ENCODE measurements at places on chromosomes 11 and 22.

- DNase-seq = no peak
Measured at GRCh38 chr11:6260207-6260726, 629 bp downstream of the CCKBR start.

DNA sequence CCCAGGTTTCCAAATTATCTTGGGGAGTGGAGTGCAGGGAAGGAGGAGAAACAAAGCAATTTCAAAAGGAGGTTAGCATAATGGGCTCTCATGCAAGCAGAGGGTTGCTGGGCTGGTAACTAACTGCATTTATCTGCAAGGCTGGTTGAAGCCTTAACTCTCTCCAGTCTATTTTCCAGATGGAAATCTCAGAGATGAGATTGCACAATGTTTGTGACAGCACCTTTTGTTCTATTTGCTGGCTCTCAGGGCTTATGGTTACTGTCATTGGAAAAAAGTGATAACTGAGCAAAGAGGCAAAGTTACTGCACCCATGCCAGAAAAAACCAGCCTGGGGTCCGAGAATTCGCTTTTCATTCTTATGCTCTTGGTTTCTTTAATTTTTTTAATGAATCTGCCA, 33.2 kb downstream of the ABCC8 start:
- no peak for DNase-seq

GRCh38 chr11:119473226-119473625, 50.3 kb upstream of the THY1 start:
- no peak for DNase-seq

- DNase-seq = no peak
Measured at GRCh38 chr11:128523641-128524040, 63.7 kb downstream of the ETS1 start.

DNA sequence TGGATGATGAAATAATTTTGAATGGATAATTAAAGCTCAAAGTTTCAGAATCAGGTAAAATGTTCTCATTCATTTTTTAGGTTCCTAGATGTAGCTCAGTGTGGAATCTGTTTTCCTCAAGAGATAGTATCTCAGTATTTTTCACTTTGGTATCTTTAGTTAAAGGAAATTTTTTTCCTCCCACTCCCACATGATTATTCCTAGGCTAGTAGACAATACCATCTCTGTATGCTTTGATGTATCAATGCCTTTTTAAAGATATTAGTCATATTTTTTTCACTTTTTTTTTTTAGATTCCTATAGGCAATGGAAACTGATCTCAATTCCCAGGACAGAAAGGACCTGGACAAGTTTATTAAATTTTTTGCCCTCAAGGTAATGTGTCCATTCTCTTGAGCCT, 26.6 kb downstream of the ATG13 start:
- no peak for DNase-seq

DNA sequence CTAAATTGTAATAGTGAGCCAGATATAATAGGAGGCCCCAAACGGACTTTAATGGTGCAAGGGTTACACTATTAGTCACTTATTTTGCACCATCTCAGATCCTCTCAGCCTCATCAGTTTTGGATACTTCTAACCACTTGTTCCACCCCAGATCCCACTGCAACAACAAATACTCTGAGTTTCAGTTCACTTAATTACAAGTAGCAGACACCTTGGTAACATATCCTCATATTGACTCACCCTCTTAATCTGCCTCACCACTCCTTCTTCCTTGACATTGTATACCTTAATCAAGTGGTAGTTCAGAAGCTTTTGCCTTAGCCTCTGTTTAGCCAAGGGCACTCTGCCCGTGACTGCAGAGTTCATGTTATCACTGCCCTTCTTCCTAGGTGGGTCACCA, 256.1 kb upstream of the UBASH3B start:
- DNase-seq = no peak

DNA sequence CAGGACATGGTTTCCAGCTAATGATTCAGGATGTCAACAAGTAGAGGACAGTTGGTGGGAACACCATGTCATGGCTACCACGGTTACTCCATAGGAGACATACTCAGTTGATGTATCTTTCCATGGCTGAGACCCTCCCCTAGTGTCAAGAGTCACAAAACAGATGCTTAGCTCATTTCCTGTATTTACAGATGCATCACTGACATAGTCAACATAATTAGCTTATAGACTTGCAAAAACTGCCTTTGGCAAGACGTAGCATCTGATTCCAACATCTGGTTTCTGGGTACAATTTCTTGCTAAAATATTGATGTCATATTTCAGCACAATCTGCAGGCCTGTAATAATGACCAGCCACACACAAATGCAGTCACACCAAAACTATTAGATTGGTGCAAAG, 550.3 kb downstream of the FAM181B start:
- DNase-seq = no peak

- DNase-seq = no peak
Measured at GRCh38 chr11:10594407-10594806, 25.9 kb upstream of the LYVE1 start.

- no peak for DNase-seq
Measured at GRCh38 chr11:122007601-122008071, 108.4 kb downstream of the BLID start.

- DNase-seq = no peak
Measured at GRCh38 chr11:65470433-65471049, 28.3 kb upstream of the MALAT1 start.

DNA sequence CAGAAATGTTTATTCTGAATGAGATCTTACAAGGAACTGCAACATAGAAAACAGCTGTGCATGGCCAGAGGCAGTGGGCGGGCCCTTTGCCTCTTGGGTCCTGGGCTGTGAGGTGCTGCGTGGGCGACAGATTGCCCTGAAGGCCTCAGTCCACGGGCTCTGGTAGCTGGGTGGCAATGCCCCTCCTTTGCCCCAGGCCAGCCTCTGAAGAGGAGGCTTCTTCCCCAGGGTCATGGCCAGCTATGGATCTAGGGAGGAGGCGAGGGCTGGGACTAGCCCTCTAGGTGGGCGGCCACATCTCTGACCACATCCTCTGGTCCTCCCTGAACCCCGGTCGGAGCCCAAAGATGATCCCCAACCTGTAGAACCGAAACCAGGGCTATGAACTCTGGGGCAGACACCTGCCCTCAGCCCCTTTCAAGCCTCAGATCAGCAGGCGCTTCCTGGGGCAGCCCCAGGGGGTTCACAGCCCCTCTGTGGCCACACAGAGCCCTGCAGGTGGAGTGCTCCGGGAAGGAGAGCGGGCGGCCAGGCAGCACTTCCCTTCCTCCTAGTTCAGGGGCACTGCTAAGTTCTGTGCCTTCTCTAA, 6.6 kb upstream of the CDC42BPG start:
- no peak for DNase-seq

- no peak for DNase-seq
Measured at GRCh38 chr11:95508219-95508890, 277.4 kb upstream of the SESN3 start.

GRCh38 chr11:15333407-15333806, 218.7 kb downstream of the INSC start:
- no peak for DNase-seq

DNA sequence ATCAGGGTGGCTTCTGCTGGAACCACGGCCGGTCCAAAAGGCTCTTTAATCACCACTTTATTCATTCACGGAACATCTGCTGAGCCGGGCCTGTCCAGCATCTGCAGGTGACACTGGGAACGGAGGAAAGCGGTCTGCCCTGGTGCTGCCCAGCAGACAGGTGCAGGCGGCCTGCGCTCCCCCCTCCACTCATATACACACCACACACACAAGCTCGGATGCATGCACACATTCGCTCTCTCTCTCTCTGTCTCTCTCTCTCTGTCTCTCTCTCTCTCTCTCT, 736.9 kb downstream of the BRD1 start:
- no peak for DNase-seq

- no peak for DNase-seq
Measured at GRCh38 chr11:95148406-95148805, 58.8 kb downstream of the ENDOD1 start.

DNA sequence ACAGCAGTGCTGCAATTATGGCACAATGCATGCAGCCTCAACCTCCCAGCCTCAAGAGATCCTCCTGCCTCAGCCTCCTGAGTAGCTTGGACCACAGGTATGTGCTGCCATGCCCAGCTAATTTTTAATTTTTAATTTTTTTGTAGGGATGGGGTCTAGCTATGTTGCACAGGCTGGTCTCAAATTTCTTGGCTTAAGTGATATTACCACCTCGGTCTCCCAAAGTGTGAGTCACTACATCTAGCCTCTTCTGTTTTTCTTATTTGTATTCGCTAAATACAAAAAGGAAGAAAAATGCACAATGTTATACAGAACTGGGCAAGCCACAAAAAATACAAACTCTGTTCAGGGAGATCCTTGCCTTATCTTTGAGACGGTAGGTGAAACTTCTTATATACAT, 62.1 kb downstream of the DDI1 start:
- DNase-seq = no peak

DNA sequence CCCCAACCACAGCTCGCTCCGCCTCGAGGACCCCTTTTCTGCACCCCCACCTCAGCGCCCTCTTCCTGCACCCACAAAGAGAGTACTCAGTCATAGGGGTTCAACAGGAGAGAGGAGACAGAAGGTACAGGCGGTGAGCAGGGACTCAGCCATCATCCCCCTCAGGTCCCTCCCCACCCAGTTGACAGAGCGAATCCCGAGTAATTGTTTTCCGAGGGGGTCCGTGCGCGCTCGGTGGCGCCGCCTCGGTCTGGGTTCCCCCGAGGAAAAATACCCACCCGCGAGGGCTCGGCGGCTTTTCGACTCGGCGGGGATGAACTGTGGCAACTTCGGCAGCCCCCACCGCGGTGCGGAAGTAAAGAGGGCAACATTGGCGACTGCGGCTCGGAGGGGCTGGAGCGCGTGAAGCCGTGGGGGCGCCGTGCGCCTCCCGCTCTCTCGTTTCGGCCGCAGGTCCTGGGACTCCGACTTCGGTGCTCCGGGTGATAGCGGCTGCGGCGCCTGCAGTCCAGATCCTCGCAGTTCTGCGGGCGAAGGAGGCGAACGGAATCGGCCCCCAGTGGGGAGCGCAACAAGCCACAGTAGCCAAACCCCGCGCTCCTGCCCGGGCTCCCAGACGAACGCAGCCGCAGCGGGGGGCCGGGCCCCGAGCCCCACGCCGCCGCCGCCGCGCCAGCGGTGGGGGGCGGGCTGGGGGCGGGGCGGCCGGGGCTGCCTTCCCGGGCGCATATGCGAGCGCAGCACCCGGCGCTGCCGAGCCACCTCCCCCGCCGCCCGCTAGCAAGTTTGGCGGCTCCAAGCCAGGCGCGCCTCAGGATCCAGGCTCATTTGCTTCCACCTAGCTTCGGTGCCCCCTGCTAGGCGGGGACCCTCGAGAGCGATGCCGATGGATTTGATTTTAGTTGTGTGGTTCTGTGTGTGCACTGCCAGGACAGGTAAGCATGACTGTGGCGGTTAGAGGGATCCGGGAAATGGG, at the start of gene NELL1:
NELL1 (plus strand) TSS at position 743 of the 976 bp plus-strand sequence.
- no peak for DNase-seq

DNA sequence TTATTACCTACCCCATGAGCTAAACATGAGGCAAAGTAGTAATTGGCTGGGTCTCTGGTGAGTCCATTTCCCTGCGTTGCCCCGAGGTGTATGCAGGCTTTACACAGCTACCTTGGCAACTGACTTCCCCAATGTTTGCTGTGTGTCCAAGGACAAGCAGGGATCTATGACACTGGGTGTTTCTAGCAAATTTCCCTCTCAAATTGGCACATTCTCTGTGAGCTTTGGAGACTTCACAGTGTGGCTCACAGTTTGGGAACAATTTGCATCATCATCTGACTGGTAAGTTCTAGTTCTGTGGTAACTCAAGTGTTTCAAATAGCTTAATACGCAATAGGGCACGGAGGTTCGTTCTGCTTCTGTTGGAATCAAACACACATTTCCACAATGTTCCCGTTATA, 12.5 kb downstream of the NNMT start:
- DNase-seq = no peak

GRCh38 chr11:45872651-45873356, 12.6 kb upstream of the MAPK8IP1 start:
- DNase-seq = no peak

DNA sequence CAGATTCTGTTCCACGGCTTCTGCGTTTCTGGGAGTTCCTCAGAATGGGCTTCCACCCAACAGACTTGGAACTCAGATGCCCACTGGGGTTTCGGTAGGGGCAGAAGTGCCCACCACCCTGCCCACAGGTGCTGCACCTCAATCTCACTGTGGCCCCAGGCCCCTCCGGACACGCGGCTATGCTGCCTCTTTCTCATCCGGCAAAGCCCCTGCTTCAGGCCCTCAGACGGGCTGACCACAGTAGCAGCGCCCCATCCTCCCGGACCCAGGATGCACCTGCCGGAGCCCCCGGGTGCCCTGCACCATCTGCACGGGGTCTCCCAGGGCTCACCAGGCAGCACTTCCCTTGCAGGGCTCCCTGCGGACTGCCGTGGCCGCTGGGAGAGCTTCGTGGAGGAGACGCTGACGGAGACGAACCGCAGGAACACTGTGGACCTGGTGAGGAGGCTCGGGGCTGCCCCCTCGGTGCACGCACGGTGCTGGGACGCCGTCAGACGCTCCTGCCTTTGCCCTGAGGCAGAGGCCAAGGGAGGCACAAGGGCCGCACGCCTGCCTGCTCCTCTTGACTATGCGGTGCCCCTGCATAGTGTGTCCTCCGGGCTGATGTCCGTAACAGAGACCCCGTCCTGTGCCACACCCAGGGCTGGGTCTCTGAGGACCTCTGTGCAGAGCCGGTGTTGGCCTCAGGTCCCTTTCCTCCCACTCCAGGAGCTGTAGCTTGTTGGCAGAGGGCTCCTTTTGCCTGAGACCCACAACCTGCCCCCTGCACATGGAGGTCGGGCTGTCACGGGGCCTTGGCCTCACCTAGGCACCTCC, 38.6 kb downstream of the SBF1 start:
- DNase-seq = no peak

- DNase-seq = no peak
Measured at GRCh38 chr11:72001834-72002591, 3.3 kb downstream of the IL18BP start.

All from activated CD4-positive, CD25-positive, alpha-beta regulatory T cell treated with anti-CD3 and anti-CD28 coated beads, Interleukin-2, amount 50 U/mL, for 16 hours (primary cell).